ENCODE measurements at places on chromosomes 1 and 21.
A peak's percentile ranks its signal among the peaks of the same experiment; 100 is the strongest.

DNA sequence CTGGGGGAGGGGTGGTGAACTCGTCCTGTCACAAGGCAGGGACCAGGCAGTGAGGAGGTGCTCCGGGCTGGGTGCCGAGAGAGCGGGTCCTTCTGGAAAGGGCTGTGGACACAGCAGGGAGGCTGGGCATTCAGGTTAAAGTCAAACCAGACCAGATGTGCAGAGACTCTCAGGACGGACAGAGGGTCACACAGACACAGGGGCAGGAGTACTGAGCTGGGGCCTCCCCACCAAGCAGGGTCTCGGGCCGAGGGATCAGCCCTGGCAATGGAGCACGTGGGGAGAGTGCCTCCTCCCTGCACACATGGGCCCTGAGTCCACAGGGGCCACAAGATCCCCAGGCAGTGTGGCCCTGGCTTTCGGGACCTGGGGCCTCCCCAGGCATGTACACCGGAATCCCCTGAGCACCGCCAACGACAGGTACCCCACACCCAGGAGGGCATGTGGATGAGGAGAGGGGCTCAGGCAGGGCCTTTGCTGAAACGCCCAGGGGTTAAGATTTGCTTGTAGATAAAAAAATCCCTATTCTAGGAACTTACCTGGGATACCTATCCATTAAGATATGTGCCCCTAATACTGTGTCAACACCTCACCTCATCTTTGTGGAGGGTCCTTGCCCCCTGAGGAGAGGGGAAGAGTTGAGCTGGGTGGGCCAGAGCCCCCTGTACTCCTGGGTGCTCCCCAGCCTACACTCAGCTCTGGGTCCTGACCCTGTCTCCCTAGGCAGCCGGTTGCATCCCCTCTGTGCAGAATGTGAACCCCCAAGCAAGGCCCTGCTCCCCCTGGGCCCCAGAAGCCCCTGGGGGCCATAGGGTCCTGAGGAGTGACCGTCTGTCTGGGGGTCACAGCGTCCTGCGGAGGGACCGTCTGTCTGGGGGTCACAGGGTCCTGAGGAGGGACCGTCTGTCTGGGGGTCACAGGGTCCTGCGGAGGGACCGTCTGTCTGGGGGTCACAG, 46.9 kb upstream of the ADARB1 start:
- DNase-seq = no peak

GRCh38 chr1:231354330-231355020, 16.4 kb downstream of the SPRTN start:
- DNase-seq = no peak

- DNase-seq = peak; percentile 16
Measured at GRCh38 chr1:27074175-27074780, 61.6 kb upstream of the TENT5B start.

GRCh38 chr21:36540700-36541099, 60.8 kb upstream of the CLDN14 start:
- DNase-seq = no peak

GRCh38 chr1:201274616-201275252, 8.6 kb upstream of the PKP1 start:
- no peak for DNase-seq

DNA sequence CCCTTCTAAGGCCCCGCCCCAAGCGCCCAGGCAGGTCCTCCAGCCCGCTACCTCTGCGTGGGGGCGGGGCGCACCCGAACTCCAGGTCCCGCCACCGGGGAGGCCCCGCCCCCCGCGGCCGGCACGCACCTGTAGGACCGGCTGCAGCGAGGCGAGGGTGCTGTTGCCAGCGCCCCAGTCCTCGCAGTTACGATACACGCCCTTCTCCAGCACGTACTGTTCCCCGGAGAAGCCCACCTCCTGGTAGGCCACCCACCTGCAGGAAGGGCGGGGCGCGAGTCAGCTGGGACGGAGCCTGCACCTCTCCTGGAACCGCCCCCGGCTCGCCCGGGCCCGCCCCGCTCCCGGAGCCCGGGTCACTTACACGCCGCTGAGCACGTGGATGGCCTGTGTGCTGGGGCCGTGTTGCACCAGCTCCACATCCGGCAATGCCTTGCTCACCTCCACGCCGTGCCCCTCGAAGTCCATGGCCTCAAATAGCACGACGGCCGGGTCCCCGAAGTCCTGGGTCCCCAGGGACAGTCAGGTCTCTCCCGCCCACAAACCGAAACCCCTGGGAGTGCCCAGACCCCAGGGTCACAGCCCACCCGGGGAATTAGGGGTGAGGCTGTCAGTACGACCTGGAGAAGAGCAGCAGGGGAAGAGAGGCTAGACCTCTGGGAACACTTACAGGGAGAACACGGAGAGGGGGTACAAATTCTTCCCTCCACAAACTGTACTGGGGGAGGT, 17.3 kb downstream of the CRYBG2 start:
- DNase-seq = no peak

- DNase-seq = no peak
Measured at GRCh38 chr1:187928288-187928687, 1099.5 kb downstream of the PLA2G4A start.

- DNase-seq = peak; percentile 6
Measured at GRCh38 chr1:22225858-22226589, 83.1 kb upstream of the WNT4 start.

- DNase-seq = peak; percentile 23
Measured at GRCh38 chr1:200510228-200510623, 100.4 kb upstream of the ZNF281 start.

- DNase-seq = no peak
Measured at GRCh38 chr21:45818276-45818903, 163.2 kb upstream of the COL6A1 start.

DNA sequence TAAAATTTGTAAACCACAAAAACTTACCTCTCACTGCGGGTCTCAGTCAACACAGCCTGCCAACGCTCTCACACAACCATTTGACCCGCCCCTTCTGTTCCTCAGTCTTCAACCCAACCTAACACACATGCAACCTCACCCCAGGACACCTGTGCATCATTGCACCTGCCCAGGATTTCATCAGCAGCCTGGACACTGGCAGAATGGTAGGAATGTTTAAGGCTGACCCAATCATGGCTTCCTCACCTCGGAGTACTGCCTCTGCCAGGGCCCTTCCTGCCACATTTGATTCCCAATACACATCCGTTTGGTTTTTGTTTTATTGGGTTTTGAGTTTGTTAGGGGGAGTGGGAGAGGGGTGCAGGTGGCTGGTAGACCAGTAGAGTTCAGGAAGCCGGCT, 40.7 kb downstream of the TOMM20 start:
- no peak for DNase-seq

- no peak for DNase-seq
Measured at GRCh38 chr1:119040489-119040888, 52.3 kb upstream of the TBX15 start.

DNA sequence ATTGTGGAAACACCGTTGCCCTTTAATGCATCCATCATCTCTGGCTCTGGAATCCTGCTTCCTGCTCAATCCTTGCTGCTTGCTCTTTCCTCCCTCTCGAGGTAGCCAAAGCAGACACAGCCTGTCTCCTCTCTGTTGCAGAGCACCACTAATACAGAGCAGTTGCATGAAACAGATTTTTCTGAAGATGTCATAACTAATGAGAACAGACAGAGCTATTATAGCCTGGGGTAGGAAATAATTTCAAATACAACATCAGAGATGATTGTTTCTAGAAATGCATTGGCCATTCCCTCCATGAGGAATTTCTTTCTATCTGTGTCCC, 23.3 kb upstream of the ACBD6 start:
- DNase-seq = no peak

GRCh38 chr1:230568008-230568407, 74.3 kb upstream of the COG2 start:
- no peak for DNase-seq

DNA sequence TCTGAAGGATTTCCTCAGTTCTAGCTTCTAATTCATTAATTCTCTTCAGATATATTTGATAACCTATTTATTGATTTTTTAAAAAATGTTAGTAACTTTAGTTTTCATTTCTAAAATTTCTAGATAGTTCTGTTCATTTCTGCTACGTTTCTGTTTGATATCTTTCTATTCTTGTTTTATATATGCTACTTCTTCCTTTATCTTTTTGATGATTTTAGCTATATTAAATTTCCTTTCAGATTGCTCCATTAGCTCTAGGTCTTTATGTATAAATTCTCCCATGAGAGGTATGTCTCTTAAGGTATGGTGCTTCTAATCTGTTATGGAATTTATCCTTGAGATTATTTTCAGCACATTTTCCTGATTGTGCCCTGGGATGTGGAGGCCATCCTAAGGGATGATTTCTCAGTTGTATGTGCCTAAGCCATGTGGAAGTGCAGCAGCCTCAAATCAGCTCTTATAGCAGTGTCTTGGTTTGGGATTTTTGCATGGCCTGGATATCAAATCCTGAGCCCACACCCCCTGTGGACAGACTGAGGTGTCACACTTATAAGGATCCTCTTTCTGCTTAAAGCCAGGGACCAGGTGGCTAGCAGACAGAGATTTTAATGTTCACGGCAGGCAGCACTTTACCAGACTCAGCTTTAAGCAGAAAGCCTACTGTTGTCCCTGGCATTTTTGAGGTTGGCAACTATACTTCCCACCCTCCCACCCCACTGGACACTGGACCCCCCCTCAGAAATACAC, 6.2 kb upstream of the KCNQ4 start:
- no peak for DNase-seq

- DNase-seq = no peak
Measured at GRCh38 chr1:181676269-181676668, 193.0 kb downstream of the CACNA1E start.

DNA sequence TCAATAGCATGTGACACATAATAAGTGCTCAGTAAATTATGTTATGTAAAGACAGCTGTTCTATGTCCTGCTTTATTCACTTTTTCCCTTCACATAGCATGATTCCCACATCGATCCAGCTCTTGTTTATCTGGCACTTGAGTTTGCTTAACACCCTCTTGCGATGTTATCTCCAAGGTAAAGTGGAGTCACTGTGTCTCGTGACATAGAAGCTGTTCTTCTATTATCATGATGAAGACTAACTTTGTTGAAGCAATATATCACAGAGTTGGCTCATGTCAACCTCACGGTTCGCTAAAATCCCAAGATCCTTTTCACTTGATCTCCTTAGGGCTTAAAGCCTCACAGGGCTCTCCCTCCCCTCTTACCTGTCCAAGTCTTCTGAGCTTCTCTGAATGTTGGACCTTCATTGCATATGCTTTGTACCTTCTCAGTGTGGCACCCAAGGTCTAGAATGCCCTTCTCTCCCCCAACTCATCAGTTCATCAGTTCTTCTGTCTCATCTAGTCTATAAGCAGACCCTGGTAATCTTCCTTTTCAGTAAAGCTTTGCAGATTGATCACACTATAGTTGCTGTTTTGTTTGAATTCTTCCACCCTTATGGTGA, 38.0 kb downstream of the PLXNA2 start:
- no peak for DNase-seq

DNA sequence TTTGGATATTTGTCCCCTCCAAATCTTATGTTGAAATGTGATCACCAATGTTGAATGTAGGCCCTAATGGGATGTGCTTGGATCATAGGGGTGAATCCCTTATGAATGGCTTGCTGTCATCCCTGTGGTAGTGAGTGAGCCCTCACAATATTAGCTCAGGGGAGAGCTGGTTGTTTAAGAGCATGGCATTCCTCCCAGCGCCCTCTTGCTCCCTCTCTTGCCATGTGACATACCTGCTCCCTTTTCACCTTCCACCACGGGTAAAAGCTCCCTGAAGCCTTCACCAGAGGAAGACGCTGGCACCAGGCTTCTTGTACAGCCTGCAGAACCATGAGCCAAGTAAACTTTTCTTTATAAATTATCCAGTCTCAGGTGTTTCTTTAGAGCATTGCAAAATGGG, 305.6 kb downstream of the KCTD3 start:
- DNase-seq = no peak

DNA sequence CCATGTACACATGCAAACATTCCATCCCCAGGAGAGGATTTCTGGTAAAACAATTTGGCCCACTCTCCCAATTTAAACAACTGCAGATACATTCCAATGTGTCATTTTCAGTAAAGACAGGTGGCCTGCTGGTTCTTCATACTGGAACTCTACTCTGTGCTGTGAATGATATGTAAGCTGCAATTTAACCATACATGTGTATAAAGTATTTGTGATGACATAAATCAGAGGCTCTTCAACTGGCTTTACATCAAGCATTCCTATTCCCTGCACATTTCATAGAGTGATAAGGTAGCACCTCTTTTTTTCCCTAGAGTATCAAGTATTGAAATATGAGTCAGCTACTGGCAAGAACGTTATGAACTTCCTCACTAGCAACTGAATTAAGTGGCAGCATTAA, 649.5 kb upstream of the ADGRL2 start:
- DNase-seq = no peak

GRCh38 chr1:55716151-55716550, 501.0 kb upstream of the USP24 start:
- DNase-seq = no peak

- DNase-seq = no peak
Measured at GRCh38 chr21:44870748-44871495, 2.6 kb downstream of the PTTG1IP start.

DNA sequence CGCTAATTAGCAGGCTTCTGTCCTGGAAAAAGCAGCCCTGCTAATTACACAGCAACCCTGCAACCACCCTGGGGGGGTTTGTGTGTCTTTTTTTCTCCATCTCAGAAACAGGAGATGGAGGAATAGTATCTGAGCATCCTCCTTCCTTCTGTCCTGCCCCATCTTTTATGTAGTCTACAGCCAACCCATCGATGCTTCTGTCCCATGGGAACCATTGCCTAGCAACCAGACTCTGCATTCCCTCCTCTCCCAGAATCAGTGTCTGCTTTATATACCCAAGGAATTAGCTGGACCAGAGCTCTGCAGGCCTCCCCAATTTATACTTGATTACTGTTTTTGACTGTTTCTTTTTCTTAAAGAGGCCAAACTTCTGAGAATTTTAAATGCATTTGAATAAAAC, 35.1 kb downstream of the LRRC38 start:
- DNase-seq = no peak

DNA sequence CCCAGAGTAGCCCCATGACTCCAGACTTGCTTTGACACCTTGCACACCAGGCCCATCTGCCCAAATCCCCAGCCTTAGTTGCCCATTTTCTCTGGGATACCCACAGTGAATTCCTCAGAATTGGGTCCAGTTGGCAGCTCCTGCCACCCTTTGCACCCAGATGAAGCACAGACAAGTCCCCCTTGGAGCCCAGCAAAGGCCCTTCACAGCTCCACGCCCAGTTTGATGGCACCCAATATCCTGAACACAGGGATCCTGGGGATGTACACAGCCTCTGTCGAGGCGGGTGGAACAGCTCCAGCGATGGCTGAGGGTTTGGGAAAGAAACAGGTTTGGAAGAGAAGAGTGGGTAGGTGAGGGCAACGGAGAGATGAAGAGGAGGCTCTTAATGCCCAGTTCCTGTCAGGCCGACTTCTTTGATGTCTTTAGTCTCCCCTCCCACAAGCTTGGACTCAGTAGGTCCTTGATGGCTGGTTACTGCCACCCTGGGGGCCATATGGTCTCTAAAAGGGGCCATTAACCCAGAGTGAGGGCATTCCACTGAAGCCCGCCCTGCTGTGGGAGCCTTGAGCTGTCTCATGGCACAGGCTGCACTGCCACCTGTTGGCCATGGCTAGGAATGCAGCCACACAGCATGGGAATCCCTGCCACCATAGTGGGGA, 21.7 kb downstream of the TMEM53 start:
- DNase-seq = peak; percentile 73

GRCh38 chr1:192401825-192402224, 85.0 kb downstream of the RGS21 start:
- DNase-seq = no peak

GRCh38 chr1:171800342-171800741, 18.9 kb downstream of the METTL13 start:
- DNase-seq = no peak

Data from KG1 (cell line).